ENCODE measurements at places on chromosomes 1 and 21.

DNA sequence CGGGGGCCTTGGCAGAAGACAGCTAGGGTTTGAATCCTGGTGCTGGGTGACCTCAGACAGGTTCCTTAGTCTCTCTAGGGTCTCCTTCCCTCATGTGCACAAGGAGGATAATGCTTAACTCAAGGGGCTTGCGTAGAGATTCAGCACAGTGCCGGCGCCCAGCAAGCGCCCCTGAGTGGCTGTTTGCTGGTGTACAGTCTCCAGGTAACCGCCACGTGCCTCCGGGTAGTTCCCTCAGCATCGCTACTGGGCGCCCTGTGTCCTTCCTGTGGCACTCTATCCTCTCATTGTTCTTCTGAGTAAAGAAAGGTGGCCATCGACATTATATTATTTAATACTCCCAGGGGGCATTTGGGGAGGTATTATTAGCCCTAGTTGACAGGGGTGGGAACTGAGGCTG lies 80.9 kb downstream of the NENF start:
- no peak for DNase-seq

GRCh38 chr1:215423288-215423687 lies 143.8 kb upstream of the KCTD3 start:
- no peak for DNase-seq

DNA sequence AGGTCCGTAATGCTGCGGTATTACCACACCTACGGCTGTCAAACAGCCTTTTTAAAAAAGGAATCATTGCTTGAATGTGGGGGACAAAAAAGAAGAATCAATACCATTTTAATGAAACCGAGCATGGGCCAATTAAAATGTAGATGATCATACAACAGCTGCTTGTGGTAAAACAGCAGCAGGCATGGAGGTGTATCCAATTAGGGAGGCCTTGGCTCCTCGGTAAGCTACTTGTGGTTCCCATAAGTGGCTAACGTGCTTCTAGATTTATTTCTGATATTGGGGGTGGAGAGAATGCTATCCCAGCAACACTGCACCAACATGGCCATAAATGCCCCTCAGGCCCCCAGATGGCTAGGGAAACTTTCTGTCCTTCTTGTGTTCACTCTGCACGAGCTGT lies 1.8 kb downstream of the PTPN14 start:
- no peak for DNase-seq

DNA sequence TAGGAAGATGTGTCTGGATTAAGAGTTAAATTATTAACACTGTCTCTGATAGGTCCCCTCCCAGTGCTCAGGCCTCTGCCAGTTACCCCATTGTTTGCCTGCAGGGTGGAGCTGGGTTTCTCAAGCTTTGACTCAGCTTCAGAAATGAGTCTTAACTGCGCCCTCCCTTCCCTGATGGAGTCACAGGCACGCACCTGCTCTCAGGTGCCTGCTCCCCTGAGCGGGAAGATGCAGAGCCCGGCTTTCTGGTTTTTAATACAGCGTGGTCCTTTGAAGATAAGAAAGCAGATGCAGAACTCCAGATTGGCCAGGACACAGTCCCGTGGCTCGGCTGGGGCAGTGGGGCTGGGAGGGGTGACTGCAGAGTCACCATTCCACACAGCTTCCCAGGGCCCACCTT lies 3.2 kb upstream of the SPRR4 start:
- DNase-seq = no peak

GRCh38 chr1:230139315-230139714 lies 72.3 kb downstream of the GALNT2 start:
- DNase-seq = no peak

- DNase-seq = no peak
Observed at GRCh38 chr1:223825767-223826748, 19.7 kb downstream of the TP53BP2 start.

DNA sequence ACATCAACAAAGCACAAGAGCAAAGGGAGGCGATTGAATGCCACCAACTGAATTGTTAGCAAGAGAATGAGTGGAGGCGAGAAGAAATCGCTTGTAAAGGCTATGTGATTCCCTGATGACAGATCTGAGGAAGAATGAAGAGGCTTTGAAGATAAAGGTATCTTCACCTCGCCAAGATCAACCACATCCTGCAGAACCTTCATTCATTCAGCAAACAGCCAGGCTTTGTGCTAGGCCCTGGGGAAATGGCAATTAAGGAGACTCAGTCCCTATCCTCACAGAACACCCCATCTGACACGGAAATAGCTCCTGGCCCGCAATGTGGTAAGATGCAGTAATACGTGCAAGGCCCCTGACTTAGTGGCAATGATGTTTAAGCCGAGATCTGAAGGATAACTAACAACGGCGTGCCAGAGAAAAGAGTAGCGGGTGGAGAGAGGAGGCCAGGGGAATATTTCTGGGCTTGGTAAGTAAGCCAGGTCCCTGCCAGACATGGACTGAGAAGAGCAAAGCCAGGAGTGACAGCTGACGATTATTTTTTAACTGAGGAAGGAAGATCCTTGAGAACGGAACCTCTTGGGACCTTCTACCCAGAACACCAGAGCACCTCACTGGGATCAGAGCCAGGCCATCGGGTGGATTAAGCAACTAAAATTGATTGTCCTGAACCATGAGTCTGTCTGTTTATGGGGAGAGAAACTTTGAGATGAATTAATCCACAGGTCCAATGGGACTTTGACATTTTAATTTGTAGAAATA lies 4.6 kb upstream of the VSIG8 start:
- no peak for DNase-seq

DNA sequence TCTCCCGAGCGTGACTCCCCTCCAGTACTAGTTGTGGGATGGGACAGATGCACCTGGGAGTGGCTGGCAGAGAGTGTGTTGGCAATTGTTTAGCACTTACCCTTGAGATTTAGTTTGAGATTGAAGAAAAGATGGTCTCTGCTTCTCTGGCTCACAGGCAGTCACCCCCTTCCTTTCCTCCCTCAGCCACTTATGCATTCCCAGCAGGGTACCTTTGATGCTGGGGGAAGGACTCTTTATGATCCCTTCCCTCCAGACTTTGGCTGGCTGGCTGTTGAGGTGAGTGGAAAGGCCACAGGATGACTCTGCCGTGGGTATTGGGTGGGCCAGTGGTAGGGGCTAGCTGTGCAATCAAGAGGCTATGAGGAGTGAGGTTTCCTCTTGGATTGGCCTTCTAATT lies 236.8 kb downstream of the CAMTA1 start:
- no peak for DNase-seq

- peak; percentile 83 for DNase-seq
Observed at GRCh38 chr1:19476450-19477190, 8.7 kb downstream of the CAPZB start.

DNA sequence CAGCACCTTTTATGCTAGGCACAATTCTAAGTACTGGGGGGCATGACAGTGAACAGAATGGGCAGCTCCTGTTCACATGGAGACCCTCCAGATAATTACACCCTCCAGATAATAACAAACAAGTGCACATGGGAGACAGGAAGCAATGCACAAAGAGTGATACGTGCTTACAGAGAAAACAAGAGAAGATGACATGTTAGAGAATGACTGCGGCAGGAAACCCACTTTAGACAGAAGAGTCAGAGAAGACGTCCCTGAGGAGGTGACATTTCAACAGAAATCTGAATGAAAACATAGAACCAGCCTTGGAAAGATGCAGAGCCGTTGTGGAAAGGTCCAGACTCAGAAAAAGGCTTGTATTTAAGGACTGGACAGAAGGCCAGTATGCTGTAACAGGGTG lies 54.7 kb upstream of the ARTN start:
- no peak for DNase-seq

GRCh38 chr1:220182656-220183055 lies 88.7 kb downstream of the IARS2 start:
- DNase-seq = no peak

DNA sequence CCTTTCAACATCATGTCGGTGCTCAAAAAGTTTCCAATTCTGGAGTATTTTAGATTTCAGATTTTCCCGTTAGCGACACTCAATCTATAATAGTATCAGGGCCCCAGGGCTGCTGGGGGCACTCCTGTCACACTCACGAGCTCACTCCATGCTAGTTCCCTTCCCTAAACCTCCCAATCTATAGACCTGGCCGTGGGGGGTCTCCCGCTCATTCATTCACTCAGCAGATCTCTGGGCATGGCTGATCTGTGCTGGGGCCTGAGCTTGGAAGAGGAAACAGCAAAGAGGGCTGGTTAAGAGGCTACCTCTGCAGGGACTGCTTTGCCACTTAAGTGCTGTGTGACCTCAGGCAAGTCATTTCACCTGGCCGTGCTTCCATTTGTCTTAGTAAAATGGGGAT lies 46.8 kb upstream of the LAPTM5 start:
- DNase-seq = no peak

- no peak for DNase-seq
Observed at GRCh38 chr1:184823080-184823479, 68.4 kb upstream of the EDEM3 start.

DNA sequence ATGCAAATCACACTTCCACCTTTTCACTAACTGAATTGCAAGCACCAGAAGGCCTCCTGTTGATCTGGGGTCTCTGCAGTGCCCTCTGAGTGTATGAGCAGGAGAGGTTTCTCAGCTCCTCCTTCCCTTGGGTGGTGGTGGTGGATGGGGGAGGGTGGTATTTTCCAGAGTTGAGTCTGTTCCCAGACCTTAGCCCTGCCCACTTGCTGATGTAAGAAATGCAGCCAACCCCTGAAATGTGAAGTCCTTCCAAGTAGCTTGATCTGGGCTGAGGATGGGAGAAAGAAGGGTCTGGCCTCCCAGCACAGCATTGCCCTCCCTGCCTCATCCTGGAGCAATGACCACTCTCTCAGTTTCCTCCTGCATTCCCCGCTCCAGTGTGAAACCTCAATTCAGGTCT lies 6.3 kb upstream of the FOXD2 start:
- no peak for DNase-seq

DNA sequence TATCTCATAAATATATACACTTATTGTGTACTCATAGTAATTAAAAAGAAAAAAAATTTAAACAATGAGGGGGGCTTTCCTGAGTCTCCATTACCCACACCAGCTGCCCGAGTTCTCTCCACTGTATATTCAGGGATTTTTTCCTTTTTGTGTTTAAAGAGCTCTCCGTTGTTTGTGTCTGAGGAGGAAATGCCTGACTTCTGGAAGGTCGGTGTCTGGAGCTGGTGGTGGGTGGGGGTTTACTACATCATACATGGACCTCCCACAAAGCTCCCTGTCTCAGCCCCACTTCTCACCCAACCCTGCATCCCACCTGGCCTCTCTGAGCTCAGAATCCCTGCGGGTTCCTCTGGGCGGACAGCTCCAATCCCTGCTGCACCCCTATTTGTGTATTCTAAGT lies 64.1 kb upstream of the ETV3 start:
- no peak for DNase-seq

GRCh38 chr1:168688644-168689326 lies 40.2 kb downstream of the DPT start:
- no peak for DNase-seq

DNA sequence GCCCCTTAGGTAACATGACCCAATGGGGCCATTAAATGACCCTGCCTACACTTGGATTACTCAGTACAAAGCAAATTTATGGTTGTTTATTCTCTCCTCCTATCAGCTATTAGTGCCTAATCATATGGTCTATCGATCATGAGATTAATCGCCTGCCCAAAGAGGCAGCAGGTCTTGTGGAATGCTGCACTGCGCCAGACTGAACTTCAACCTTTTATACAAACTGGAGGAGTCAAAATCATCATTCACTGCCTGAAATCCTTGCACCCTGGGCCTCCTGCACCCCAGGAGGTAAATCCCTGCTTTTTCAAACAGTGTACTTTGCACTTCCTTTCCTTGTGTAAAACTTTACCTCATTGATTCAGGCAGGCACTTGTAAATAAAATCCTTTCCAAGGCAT lies 69.7 kb downstream of the NFIA start:
- no peak for DNase-seq

GRCh38 chr1:180636138-180636537 lies 4.3 kb downstream of the XPR1 start:
- no peak for DNase-seq

DNA sequence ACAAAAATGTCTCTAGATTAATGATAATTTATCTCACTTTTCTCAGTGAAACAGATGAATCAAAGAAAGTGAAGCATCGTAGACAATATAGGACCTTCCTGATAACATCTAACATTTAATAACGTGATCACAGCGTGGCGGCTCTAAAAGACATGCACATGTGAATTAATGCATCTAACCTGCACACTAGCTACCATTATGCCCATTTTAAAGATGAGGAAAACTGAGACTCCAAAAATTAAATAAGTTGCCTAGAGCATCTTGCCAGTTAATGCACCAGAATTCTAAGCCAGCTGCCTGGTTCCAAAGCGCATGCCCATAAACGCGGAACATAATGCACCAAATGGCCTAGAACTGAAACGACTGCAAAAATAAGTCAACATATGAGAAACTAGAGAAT lies 23.5 kb downstream of the ERG start:
- no peak for DNase-seq

GRCh38 chr1:184535191-184535970 lies 148.6 kb downstream of the C1orf21 start:
- no peak for DNase-seq

GRCh38 chr21:28018741-28019669 lies 973.7 kb downstream of the LTN1 start:
- no peak for DNase-seq

DNA sequence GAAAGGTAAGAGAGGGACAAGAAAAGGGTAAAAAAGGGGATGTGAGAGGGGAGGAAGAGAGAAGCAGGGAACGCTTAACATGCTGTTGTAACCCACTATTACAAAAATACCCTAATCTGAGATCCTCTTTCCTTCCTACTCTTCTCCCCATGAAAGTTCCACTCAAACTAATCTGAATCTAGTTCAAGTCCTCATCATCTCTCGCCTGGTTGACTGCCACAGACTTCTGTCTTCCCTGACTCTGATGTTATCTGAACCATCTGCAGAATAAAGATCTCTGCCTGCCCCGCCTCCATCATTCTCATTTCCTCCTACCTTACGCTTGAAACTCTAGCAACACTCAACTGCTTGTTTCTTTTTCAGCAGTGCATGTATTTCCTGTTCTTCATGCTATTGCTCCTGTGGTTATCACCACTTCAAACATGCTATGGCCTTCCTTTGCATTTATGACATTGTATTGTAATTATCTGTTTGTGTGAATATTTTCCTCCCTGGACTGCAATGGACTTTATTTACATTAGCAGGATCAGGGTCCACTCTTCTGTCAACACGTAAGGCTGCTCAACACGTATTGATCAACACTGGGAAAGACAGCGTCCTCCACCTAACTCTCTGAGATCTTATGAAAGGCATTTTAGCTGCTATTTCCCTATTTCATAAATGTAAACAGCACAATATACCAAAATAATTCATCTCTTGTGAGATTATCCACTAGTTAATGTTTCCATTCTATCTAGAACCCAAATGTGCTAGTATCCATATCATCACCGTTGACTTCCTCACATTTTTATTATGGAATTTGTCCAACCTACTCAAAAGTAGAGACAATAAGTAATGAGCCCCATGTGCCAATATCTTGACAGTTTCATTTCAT lies 215.5 kb upstream of the USP25 start:
- no peak for DNase-seq

- DNase-seq = no peak
Observed at GRCh38 chr1:91751275-91751674, 134.7 kb downstream of the TGFBR3 start.

GRCh38 chr1:41905093-41905675 lies 13.5 kb downstream of the HIVEP3 start:
- no peak for DNase-seq

Measured in posterior vena cava (tissue), 2 donors.